Activated naive CD4-positive, alpha-beta T cell treated with anti-CD3 and anti-CD28 coated beads, Interleukin-2, amount 50 U/mL, for 16 hours (primary cell): ENCODE measurements at places on chromosomes 1 and 21.

- no peak for DNase-seq
These were observed 3.0 kb downstream of the ADAM30 start for GRCh38 chr1:119893238-119893791.

DNA sequence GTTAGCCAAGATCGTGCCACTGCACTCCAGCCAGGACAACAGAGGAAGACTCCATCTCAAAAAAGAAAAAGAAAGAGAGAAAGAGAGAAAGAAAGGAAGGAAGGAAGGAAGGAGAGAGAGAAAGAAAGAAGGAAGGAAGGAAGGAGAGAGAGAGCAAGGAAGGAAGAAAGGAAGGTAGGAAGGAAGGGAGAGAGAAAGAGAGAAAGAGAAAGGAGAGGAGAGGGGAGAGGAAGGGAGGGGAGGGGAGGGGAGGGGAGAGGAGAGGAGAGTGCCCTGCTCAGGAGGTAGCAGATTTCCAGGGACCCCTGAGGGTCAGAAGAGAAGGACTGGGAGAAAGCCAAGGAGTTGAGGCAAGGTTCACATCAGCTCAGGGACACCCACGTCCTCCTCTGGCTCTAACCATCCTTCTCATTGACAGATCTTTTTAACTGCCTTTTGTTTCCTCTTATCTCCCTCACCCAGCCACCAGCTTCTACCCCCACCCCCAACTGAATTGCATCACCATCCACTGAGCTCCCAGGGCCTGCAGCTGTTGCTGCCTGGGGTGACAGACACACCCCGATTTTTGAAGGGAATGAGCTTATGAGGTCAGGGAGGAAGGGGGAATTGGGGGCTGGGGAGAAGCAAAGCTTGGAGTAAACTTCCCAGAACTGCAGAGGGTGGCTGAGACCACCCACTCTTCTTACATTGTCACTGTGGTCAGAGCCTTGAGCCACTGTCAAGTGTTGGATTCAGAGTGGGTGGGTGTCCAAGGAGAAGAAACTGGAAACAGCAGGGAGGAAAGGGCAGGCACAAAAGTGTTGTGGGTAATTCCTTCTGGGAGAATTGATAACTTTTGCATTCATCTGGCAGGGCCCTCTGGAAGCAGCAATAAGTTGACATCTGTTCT is 91.6 kb downstream of the GLUL start:
- DNase-seq = no peak

- DNase-seq = no peak
These were observed 83.9 kb upstream of the CXADR start for GRCh38 chr21:17428980-17429379.

DNA sequence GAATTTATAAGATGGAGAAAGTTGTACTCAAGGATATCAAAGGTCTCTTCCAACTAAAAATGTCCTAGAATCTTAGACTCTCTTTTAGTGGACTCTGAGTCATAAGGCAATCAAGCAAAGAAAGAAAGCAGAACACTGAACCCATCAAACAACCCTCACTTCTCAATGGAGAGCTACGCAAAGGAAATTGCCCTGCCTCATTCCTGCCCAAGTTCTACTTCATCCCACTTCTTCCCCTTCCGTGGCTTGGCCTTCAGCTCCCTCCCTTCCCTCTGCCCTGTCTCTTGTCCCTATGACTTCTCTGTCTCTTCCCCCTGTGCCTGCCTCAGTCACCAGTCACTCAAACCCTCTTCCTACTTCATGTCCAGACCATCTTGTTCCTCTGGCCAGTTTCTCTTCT is 58.5 kb downstream of the RIMS3 start:
- DNase-seq = no peak

GRCh38 chr1:162390396-162391185 is 9.1 kb downstream of the C1orf226 start:
- DNase-seq = no peak

DNA sequence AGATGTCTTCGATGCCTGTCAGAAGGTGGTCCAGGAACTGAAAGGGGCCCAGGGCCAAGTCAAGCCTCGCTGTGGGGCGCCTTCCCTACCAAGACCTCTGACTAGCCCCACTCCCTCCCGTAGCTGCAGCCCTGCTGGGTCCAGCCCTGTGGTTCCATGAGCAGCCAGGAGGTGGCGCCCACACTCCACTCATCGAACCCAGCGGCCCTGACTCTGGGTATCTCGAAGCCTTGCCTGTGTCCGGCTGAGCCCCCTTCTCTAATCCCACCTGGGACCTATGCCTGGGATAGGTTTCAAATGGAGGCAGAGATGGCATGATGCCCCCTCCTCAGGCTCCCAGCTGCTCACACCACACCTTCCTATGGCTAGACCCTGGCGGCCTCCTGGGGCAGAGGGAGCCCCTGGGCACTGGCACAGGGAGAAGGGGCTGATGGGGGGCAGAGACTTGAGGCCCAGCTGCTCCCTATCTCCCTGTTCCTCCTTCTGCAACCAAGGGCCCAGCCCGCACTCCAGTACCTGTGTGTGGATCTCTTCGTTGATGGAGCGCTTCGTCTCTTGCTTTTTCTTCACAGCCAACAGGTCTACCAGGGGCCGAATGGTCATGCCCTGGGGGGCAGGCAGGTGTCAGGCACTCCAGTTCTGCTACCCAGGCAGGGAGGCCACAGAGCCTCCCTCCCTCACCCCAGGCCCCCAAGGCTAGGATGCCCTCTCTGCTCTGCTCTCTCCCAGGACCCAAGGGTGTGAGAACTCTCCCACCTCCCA is 52.0 kb downstream of the SLC9A1 start:
- peak; percentile 79 for DNase-seq

DNA sequence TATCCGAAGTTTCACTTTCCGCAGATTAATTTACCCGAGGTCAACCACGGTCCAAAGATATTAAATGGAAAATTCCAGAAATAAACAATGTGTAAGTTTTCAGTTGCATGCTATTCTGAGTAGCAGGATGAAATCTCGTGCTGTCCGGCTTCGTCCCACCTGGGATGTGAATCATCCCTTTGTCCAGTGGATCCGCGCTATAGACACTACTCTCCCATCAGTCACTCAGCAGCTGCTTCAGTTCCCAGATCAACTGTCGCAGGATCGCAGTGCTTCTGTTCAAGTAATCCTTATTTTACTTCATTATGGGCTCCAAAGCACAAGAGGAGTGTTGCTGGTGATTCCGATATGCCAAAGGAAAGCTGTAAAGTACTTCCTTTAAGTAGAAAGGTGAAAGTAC is 8.3 kb upstream of the LRP8 start:
- DNase-seq = no peak
